ENCODE measurements at places on chromosomes 2 and 18.

GRCh38 chr2:218991674-218992168, 1.5 kb downstream of the CRYBA2 start:
- H3K27ac ChIP-seq, result no peak overlapping the region
- DNase-seq, result no peak
- peaks cover 89% of the 10 kb centered on the region for H3K27me3 ChIP-seq
- no peaks in the 10 kb centered on the region for H3K36me3 ChIP-seq
- peaks cover 8% of the 10 kb centered on the region for H3K4me1 ChIP-seq

GRCh38 chr18:76658627-76659026, 163.6 kb upstream of the ZNF516 start:
- peak overlapping the region; percentile 54 for H3K4me3 ChIP-seq
- peaks cover 41% of the 10 kb centered on the region for H3K27me3 ChIP-seq
- DNase-seq, result peak; percentile 54
- H3K4me1 ChIP-seq, result peaks cover 23% of the 10 kb centered on the region
- no peak overlapping the region for H3K27ac ChIP-seq
- no peaks in the 10 kb centered on the region for H3K36me3 ChIP-seq

DNA sequence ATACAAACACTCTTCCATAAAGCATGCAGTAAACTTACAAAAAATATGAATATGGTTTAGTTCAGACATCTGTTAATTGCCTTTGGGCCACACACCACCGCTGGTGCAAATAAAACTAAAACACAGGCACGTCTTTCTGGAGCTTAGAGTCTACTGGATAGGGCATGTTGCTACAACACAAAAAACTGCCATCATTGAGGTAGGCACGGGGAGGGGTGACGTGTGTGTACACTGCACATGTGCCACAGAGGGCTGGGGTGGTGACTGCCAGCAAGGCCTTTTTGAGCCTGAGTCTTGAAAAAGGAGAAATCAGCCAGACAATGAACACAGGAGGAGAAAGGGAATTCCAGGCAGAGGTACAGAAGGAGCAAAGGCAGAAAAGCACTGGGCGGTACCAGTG, 5.1 kb downstream of the SERPINE2 start:
- DNase-seq, result no peak
- H3K27me3 ChIP-seq, result peaks cover 6% of the 10 kb centered on the region
- H3K36me3 ChIP-seq, result peaks cover 17% of the 10 kb centered on the region

- H3K4me1 ChIP-seq, result no peaks in the 10 kb centered on the region
- H3K27ac ChIP-seq, result no peak overlapping the region
- H3K27me3 ChIP-seq, result no peaks in the 10 kb centered on the region
- H3K4me3 ChIP-seq, result no peak overlapping the region
- no peaks in the 10 kb centered on the region for H3K36me3 ChIP-seq
- no peak for DNase-seq
These were observed 44.4 kb downstream of the SPATS2L start for GRCh38 chr2:200350850-200351285.

DNA sequence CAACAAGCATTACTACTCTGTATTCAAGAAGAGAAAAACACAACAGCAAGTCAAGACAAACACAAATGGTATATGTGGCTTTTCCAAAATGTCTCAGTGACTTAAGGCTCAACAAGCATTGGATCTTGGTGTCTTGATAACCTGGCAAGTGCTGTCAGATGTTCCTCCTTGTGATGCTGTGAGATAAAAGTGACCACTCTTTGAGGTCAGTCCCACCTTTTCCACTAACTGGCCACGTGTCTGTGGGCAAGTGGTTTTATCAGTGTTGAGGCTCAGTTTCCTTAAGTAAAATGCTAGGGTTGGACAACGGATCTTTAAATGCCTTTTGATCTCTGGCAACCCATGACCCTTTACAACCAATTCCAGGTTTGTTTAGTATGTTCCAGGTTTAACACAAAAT, 98.7 kb downstream of the BCL2 start:
- H3K27me3 ChIP-seq, result no peaks in the 10 kb centered on the region
- peaks cover 91% of the 10 kb centered on the region for H3K4me1 ChIP-seq
- peak overlapping the region; percentile 69 for H3K27ac ChIP-seq
- peaks cover 86% of the 10 kb centered on the region for H3K36me3 ChIP-seq

DNA sequence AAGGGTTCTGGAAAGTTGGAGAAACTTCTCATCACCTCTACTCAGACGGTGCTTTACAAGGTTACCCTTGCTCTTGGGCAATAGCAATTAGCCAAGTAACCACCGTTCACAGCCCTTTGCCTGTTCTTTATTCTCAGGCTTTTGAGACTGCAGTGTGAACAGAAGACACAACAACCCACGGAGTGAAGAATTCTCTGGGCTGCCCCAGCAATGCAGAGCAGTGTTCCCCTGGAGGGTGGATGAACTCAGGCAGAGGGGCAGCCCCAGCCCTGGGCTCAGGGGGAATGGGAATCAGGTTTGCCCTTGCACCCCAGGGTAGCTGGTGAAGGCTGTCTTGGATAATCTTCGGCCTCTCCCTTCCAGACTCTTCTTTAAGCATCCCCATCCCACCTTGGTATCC, 69.1 kb downstream of the MCFD2 start:
- H3K27me3 ChIP-seq, result peaks cover 13% of the 10 kb centered on the region
- peaks cover 2% of the 10 kb centered on the region for H3K4me1 ChIP-seq
- H3K27ac ChIP-seq, result no peak overlapping the region
- no peak for DNase-seq
- no peak overlapping the region for H3K4me3 ChIP-seq

DNA sequence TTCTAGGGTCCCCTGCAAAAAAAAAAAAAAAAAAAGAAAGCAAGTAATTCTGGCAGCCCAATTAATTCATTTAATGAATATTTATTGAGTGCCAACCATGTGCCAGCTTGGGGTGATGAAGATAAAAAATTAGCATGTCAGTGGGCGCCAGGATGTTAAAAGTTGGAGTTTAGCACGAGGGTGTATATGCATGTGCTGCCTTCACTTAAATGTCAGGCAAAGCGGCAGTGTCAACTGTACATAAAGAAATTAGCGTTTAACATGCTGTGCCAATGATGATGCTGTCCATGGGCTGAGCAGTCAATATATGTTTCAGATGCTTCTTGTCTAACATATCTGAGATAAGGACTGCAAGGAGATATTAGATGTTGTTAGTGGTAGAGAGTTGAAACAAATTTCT, 49.5 kb downstream of the ASAP2 start:
- H3K36me3 ChIP-seq, result no peaks in the 10 kb centered on the region
- H3K27me3 ChIP-seq, result peaks cover 3% of the 10 kb centered on the region
- H3K27ac ChIP-seq, result no peak overlapping the region
- H3K4me1 ChIP-seq, result no peaks in the 10 kb centered on the region
- no peak overlapping the region for H3K4me3 ChIP-seq

DNA sequence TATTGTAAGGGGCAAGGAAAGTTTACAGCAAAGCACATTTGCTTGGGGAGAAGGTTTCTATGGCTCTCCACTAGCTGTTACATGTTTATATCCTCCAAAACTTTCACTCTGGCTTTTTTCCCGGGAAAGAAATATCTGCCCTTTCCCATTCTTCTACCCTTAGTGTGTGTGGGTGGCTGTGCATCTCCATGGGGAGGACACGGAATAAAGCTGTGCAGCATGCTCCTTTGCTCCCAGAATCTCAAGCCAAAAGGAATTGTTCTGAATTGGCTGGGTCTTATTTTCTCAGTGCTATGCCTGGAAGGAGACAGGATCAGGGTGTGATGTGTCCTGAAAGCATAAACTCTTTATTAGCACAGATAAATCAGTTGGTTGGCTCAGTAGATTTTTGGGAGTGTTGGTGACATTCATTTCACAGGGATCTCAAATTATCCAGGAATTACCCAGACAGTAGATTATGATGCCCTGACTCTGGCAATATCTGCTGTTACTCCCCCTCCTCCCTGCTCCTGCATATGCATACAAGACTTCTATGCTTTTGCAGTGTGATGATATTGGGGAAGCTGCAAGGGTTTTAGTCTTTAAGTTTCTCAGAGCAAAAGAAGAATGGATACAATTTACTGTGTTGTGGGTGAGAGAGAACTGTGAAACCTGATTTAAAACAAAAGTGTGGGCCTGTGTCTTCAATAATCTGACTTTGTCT, 63.1 kb downstream of the PARD3B start:
- H3K4me1 ChIP-seq, result no peaks in the 10 kb centered on the region
- DNase-seq, result no peak
- H3K27ac ChIP-seq, result no peak overlapping the region

DNA sequence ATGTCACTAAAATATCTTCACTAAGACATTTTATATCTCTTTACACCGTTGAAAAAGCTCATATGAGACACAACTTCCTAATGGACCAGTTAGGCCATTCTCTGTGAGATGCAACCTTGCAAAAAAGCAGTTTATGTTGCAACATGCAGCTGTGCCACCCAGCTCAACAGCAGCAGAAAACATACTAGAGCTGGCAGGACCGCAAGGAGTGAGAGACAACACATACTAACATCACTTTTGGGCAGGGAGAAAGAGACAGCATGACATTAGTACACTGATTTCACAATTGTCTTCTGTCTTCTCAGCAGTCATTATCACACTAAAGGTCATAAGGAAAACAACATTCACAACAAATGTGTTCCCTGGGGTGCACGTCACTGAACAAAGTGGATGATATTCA, 122.9 kb downstream of the EPB41L3 start:
- H3K4me1 ChIP-seq, result no peaks in the 10 kb centered on the region
- H3K36me3 ChIP-seq, result no peaks in the 10 kb centered on the region
- no peak for DNase-seq
- no peak overlapping the region for H3K4me3 ChIP-seq
- no peak overlapping the region for H3K27ac ChIP-seq
- peaks cover 4% of the 10 kb centered on the region for H3K27me3 ChIP-seq

DNA sequence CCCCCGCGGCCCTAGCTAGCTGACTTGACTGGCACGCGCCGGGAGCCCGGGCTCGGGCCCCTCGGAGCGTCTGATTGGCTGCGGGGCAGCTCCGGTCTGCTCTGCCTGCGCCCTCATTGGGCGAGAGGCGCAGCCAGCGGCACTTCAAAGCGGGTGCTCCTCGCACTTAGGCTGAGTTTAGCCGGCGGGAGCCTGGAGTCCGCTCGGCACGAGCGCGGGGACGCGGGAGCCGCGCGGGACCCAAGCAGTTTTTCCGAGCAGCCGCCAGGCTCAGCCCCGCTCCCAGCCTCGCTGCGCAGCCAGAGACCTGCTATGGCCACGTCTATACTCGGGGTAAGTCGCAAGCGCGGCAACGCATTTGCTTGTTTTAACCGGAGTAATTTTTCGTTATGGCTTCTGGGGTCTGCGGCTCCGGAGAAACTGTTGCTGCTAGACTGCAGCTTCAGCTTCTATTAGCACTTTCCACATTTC, at the start of gene SP9:
SP9 (plus strand) TSS at position 174 of the 471 bp plus-strand sequence; CDS start at position 313, 139 bp downstream.
- H3K4me1 ChIP-seq, result peaks cover 36% of the 10 kb centered on the region
- H3K4me3 ChIP-seq, result peak within 1 kb of the TSS; percentile 63
- peak within 1 kb of the TSS; percentile 67 for H3K27ac ChIP-seq
- no peak for DNase-seq
- H3K36me3 ChIP-seq, result peaks cover 5% of the 10 kb centered on the region

- H3K27ac ChIP-seq, result no peak overlapping the region
- peaks cover 9% of the 10 kb centered on the region for H3K36me3 ChIP-seq
- no peaks in the 10 kb centered on the region for H3K27me3 ChIP-seq
- H3K4me3 ChIP-seq, result no peak overlapping the region
- H3K4me1 ChIP-seq, result peaks cover 1% of the 10 kb centered on the region
These were observed 24.6 kb downstream of the RTP5 start for GRCh38 chr2:241894056-241894641.

GRCh38 chr2:67208887-67209500, 188.1 kb upstream of the ETAA1 start:
- DNase-seq, result no peak
- no peak overlapping the region for H3K4me3 ChIP-seq
- H3K4me1 ChIP-seq, result no peaks in the 10 kb centered on the region
- H3K27me3 ChIP-seq, result no peaks in the 10 kb centered on the region
- no peak overlapping the region for H3K27ac ChIP-seq
- H3K36me3 ChIP-seq, result no peaks in the 10 kb centered on the region

GRCh38 chr2:108226564-108226963, 13.2 kb upstream of the SULT1C3 start:
- no peak for DNase-seq
- no peaks in the 10 kb centered on the region for H3K36me3 ChIP-seq
- H3K27me3 ChIP-seq, result no peaks in the 10 kb centered on the region

DNA sequence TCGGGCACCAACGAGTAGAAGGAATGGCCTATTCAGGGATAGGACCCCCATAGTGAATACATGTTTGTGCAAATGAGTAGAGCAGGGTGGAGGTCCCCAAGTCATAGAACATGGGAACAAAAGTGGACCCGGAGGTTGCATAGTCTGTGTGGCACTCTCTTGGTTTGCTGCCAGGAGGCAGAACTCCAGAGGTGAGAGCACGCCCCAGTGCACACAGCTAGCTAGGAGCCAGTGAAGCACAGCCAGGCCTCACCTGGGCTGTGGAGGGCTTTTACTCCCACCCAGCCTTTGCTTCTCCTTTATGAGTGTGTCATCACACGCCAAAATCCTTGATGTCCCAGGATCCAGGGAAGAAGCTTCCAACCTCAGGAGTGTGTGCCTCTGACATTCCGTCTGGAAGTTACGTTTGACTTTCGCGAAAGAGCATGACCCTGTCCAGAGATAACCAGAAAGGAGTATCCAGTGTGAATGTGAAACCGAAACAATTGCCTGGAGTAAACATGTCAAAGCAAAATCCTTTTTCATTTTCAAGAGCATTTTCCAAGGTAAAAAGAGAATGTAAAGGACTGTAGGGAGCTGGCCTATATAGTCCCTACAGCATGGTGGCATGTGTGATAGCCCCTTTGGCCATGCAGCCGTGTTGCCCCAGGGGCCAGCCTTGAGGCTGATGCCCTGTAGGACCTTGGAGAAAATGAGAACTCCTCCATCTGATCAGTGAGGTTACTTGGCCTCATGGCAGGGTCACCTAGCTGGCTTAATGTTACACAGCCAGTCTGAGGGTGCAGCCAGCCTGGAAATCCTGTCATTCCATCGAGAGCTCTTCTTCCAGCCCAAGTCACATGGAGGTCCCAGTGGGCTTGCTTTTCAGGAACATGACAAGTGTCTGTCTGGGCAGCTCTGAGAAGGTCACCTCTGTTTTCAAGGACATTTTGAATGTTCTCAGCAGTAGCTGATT, 8.8 kb downstream of the TRIB2 start:
- H3K4me1 ChIP-seq, result peaks cover 88% of the 10 kb centered on the region
- H3K4me3 ChIP-seq, result peak overlapping the region; percentile 13
- H3K27me3 ChIP-seq, result no peaks in the 10 kb centered on the region
- peaks cover 95% of the 10 kb centered on the region for H3K36me3 ChIP-seq
- H3K27ac ChIP-seq, result peak overlapping the region; percentile 27

GRCh38 chr2:33241581-33241980, 234.9 kb upstream of the RASGRP3 start:
- no peaks in the 10 kb centered on the region for H3K4me1 ChIP-seq
- no peaks in the 10 kb centered on the region for H3K36me3 ChIP-seq
- H3K27me3 ChIP-seq, result peaks cover 8% of the 10 kb centered on the region
- no peak overlapping the region for H3K27ac ChIP-seq
- DNase-seq, result no peak

DNA sequence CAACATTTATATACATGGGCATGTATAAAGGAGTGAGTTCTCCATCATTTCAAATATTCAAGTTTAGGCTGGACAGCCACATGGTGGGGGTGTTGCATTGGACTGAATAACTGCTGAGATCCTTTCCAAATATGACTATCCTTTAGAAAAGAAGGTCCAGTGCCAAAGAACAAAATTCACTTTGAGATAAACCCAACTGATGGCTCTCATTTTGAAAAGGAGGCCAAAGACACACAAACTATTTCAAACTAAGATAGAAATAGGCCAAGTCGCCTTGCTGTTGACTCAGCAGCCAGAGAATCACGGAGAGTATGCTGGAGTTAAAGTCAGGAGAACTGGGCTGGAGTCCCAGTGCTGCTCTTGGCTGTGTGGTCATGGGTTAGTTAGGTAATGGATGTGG, 204.5 kb upstream of the LRATD1 start:
- H3K4me1 ChIP-seq, result no peaks in the 10 kb centered on the region
- H3K27me3 ChIP-seq, result no peaks in the 10 kb centered on the region
- no peak overlapping the region for H3K27ac ChIP-seq
- DNase-seq, result no peak
- H3K4me3 ChIP-seq, result no peak overlapping the region

- peaks cover 69% of the 10 kb centered on the region for H3K36me3 ChIP-seq
- peaks cover 89% of the 10 kb centered on the region for H3K4me1 ChIP-seq
- H3K4me3 ChIP-seq, result peak overlapping the region; percentile 81
These were observed 111.7 kb downstream of the ANKRD44 start for GRCh38 chr2:197198890-197199289.

All from activated CD8-positive, alpha-beta T cell treated with anti-CD3 and anti-CD28 coated beads, Interleukin-2, amount 10 ng/mL, durations not matched to agents 7 days and 5 days (primary cell).